ENCODE measurements at places on chromosomes 5 and 9. TPM values are rescaled to one million over a fixed set of nuclear protein-coding genes. Genes with fewer than 3 reads are reported as not detected.

The RABL6 gene
- 78.9 TPM for polyA plus RNA-seq

The PPP3R2 gene
- polyA plus RNA-seq, result 0.05 TPM

The ARHGEF37 gene
- polyA plus RNA-seq, result 6.0 TPM

The OR1J2 gene
- polyA plus RNA-seq, result not detected

The PDGFRB gene
- 136 TPM for polyA plus RNA-seq

The CNOT6 gene
- 56.0 TPM for polyA plus RNA-seq

The FCN2 gene
- polyA plus RNA-seq, result not detected

The PRR16 gene
- polyA plus RNA-seq, result 3.0 TPM

DNA sequence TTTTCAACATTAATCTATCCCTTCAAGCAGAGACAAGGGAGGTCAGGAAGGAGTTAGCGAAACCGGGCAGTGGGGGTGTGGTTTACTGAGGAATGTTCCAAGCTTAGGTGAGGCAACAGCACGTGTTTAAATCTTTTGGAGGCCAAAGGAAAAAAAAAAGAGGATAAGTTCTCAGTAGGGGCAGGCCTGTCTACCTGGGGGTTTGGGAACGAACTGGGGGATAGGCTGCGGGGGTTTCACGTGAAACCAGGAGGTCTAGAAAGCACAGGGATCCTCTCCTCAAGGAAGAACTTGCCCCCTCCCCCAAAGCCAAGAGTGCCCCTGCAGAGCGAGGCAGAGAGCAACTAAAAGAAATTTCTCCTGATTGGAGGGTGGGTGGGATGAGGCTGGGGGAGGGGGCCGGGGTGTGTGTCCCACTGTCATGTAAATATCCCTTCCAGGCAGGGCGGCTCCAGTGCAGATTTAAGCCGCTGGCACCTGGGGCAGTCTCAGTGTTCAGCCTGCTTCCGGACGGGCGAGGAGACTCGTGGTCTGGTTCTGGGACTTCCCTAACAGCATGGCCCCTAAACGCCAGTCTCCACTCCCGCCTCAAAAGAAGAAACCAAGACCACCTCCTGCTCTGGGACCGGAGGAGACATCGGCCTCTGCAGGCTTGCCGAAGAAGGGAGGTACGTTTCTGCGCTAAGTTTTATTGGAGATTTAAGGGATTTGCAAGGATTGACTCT is 5.5 kb upstream of the SET start:
- no peak for DNase-seq

- DNase-seq, result no peak
Observed at GRCh38 chr5:78576376-78576775, 72.2 kb downstream of the LHFPL2 start.

DNA sequence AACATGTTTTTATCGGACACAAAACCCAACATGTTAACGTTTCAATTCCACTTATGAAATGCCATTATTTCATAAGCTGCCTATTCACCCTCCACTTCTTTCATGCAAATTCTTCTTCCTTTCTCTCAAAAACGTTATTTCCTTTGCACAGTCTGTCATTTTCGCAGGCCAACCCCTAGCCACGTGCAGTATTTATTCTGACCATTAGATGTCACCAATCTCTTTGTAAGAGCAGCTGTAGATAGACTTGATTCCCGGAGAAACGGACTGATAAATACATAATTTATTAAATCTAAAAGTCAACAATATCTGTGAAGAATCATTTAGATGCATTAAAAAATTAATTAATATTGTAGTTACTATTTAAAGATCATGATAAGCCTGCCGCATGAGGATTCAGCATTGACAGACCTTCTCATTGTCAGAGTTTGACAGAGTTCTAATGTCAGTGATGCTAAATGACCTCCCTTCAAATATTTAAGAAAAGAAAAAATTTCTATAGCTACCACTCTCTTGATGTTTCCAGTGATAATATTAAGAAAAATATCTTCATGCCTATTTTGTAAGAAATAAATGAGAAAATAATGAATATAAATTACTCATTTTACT is 933.6 kb downstream of the CDH12 start:
- peak; percentile 29 for DNase-seq

DNA sequence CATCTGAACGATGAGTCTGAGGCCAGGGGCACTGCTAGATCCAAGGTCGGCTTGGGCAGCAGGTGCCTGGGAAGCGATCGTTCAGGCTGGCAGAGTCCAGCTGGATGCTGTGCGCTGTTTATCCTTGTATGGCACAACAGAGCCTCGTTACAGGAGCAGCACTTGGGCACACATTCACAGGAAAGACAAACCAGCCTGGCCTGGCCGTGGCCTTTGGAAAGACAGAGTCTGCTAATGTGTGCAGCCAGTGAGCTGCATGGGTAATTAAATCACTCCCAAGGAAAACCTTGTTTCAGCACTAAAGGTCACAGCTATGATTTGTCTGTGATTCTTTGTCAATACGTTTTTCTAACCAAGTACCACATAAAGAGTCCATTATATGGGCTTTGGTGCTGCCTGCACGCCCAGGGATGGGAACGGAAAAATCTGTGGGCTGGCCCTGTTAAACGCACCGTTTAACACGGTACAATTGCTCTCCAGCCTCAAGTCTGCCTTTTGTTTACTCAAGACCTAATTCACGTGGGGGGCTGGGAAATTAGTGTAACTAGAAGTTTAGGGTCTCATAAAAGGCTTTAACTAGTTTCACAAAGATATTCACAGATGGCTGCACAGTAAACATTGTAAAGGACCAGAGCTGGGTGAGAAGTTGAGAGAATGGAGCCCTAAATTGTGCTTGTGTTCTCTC is 509.3 kb downstream of the KDM4C start:
- DNase-seq, result peak; percentile 39

DNA sequence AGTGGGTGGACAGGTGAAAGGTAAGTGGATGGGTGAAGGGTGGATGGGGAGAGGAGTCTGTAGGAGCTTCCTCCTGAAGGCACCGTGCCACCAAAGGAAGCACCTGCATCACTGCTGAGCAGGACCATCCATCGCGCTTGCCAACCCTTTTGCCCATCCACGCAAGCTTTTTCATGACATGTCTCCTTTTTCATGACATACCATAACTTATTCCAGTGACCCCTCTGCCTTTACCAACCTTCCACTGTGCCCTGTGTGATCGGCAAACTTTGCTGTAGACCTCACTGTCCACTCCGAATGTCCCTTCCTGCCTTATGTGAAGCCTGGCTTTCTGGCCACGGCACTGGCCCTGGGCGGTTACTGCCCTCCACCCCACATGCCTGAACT is 13.4 kb downstream of the FLT4 start:
- no peak for DNase-seq

DNA sequence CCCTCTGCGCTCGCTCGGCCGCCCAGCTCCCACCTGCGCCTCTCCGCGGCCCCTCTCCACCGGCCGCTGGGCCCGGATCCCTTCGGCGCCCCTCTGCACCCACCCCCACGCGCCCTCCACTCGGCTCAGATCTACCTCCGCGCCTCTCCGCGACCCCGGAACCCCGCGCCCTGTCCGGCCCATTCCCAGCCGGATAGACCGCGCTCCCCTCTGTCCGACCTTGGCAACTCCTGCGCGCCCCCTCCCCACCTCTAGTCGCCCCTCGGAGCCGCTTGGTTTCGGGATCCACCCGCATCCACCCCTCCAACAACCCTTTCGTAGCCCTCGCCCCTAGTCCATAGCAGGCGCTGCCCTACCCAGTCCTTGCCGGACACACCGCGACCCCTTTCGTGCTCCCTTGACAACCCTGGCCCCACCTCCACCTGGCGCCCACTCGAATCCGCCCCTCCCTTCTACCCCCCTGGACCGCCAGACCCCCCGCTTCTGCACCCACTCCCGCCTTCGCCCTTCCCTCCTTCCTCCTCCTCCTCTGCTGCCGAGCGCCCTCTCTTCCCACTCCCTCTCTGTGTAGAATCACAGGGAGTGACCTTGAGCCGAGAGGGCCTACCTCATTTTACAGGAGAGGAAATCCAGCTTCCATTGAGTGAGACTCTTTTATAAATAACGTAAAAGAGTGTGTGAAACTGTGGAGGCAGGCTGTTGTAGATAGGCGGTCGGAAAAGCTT is 525 bp upstream of the AK3 start:
- DNase-seq, result peak; percentile 17

GRCh38 chr9:98380065-98380681 is 124.7 kb upstream of the TBC1D2 start:
- no peak for DNase-seq
